NCI-H1436 (cell line): ENCODE measurements at places on chromosomes 3 and 15.

DNA sequence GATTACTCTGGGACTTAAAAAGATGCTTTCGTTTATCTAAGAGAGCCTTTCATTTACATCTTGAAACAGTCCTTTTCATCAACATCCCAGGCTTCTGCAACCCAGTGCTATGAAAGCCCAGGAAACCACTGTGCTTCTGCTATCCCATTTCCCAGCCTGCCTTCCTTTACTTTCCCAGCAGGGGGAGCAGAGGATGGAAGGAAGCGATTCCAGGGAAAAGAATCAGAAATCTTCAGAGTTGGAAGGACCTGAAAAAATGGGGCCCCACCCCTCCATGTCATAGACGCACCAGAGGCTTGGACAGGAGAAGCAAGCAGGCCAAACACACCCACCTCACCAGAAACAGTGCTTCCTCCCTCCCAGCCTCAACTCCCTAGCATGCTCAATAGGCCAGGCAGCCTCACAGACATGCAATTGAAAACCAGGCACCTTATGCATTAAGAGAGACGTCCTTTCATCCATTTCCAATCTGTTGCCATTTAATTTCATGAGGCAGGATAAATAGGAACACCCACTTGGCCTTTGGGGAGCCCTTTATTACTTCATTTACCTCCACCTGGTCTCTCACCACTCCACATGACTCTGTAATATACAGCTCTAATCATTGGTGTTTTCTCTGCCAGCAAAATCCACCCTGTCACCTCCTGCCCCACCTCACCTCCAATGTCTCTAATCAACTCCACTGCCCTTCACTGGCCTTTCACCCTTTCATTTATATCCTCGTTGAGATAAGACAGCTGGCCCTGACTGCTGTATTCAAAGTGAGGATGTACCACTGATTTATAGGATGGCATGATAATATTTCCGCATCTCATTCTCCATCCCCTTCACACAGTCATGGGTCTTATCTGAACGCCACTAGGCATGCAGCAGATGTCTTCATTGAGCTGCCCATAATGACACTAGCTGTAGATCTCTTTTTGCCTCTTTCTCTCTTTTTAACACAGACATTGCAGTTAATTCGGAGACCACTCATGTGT is 583.9 kb downstream of the NTRK3 start:
- no peak for DNase-seq

- no peak for DNase-seq
Observed at GRCh38 chr3:177224414-177224813, 27.1 kb upstream of the TBL1XR1 start.

DNA sequence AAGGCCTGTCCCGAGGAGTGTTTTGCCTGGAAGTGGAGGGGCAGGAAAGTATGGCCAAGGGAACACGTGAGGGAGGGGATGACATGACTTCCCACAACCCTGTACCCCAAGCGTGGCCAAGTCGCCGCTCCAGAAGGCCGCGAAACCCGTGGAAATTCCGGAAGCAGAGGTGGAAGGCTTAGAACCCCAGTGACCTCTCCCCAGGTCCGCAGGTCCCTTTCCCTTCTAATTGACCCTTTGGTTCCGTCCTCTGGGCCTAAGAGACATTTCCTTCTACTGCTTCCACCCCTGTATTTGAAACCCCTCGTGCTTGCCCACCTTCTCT is 548 bp upstream of the BTBD1 start:
- DNase-seq, result no peak

- DNase-seq, result no peak
Observed at GRCh38 chr3:153343988-153344782, 182.2 kb downstream of the RAP2B start.

DNA sequence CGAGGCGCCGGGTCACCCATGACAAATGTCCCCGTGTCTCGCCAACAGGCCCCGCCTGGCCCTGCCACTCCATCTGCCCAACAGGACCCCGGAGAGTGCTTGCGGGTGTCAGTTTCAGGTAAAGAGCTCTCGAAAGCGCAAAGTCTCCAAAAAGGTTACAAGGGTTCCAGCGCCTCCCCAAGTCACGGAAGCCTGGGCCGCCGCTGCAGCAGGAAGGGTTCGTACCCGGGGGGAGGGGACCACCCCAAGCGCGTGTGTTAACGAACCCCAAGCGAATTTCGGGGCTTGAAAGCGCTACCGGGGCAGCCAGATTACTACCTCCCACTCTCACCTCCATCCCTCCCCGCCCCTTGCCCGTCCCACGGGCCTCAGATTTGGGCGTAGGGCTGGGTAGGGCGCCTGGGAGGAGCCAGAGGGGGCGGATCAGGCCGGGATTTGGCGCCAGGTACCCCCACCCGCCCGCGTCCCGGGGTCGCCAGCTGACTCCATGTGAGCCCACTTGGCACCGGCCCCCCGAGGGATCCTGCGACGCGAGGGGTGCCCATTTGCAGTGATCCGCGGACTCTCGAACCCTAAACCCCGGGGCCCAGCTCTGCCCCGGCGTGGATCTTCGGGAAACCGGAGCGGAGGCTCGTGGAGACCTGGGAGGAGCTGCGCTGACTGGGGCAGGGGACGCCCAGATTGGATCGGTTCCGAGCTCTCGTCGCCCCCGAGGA is 85.9 kb downstream of the NR2F2 start:
- no peak for DNase-seq

DNA sequence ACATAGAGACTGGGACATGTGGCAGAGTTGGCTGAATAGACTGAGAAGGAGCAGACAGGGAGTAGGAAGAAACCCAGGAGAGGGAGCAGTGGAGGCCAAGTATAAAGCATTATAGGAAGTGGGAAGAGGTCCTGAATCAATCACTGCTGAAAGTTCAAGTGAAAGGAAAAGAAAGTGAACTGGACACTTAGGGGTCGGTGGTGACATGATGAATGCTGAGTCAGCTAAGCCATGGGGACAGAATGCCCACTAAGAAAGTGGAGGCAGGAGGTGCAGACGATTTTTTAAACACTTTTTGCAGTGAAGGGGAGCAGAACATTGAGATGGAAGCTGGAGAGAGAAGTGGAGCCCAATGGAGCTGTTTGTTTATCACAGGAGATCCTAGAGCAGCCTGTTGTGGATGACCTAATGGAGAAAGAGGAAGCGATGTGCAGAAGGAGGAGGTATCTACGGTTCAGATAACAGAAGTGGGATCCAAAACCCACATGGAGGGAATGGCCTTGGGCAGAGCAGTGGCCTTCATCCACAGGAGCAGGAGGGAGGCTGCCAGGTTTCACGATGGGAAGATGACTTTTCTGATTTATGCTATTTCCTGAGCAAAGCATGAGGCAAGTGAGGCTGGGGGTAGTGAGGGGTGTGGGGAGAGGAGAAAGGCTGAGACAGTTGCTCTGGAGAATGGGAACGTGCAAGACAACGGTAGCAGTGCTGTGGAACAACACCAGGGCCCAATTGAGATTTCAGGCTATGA is 208.2 kb downstream of the RPLP1 start:
- DNase-seq, result no peak

- no peak for DNase-seq
Observed at GRCh38 chr3:177307391-177307790, 110.1 kb upstream of the TBL1XR1 start.

DNA sequence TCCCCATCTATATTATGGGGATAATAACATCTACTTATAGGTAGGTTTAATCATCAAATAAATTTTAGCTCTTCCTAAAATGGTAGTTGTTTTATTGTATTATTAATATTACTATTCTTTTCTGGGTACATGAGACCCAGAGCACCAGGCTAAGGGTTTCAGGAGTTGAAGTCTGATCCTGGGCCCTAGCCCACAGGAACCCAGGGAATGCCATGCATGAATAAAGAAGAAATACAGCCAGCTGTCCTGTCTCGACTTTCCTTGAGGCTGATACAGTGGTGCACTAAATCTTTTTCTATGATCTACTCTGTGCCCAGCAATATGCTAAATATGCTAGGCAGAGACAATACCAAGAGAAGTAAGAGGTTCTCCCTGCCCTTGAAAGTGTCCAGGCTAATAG is 72.1 kb upstream of the ATP2C1 start:
- no peak for DNase-seq

- DNase-seq, result no peak
Observed at GRCh38 chr15:40437752-40438687, 2.7 kb upstream of the BAHD1 start.

GRCh38 chr3:29665688-29666087 is 384.8 kb downstream of the RBMS3 start:
- DNase-seq, result no peak

DNA sequence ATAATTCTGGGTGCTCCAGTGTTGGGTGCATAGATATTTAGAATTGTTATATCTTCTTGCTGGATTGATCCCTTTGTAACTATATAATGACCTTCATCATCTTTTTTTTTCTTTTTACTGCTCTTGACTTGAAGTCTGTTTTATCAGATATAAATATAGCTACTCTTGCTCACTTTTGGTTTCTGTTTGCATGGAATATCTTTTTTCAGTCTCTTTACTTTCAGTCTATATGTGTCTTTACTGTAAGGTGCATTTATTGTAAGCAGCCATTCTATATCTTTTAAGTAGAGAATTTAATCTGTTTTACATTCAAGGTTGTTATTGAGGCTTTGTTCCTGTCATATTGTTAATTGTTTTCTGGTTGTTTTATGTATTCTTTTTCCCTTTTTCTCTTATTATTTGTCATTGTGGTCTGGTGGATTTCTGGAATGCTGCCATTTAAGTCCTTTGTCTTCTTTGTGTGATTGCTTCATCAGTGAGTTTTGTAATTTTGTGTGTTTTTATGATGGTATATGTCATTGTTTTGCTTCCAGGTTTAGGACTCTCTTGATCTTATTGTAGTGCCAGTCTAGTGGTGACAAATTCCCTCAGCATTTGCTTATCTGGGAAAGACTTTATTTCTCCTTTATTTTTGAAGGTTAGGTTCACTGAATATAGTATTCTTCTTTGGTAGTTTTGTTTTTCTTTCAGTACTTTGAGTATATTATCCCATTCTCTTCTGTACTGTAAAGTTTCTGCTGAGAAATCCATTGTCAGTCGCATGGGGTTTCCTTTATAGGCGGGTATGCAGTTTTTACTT is 8.3 kb upstream of the PRR23C start:
- DNase-seq, result no peak

DNA sequence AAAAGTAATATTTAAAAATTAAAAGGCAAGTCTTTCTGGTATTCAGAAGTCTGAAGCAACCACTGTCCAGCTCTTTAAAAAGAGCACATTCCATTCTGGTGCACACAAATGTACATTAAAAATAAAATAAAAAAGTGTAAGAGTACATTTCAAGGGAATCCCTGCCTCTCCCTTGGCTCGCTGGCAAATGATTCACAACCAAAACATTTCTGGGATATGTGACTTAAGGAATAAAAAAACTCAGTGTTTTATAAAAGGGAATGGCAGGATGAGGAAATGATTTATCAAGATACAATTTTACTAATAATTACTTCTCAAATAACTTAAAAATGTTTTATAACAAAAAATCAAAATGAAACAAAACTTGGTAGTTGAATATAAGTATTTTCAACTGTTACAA is 23.8 kb upstream of the ANXA2 start:
- DNase-seq, result no peak

- no peak for DNase-seq
Observed at GRCh38 chr3:100042166-100042981, 71.9 kb downstream of the FILIP1L start.

GRCh38 chr3:154135511-154136173 is 14.5 kb downstream of the ARHGEF26 start:
- DNase-seq, result no peak

- no peak for DNase-seq
Observed at GRCh38 chr3:56918111-56918568, 116.4 kb upstream of the ARHGEF3 start.

DNA sequence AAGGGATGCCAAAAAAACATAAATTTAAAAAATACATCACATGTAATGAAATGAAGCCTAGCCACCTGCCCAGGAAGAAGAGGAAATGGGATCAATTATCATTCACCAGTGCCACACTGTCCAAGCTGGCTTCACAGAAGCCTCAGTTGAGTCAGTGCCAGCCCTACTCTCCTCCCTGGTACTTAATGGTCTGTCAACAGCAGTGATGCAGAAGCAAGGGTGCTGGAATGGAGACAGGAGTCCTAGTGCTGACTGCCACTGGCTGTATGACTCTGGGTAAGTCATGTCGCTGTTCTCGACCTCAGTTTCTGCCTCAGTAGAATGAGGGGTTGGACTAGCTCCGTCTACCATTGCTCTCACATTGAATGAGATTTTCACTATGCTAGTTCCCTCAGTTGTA is 78.5 kb upstream of the LARS2 start:
- no peak for DNase-seq

GRCh38 chr3:129618186-129618820 is 11.8 kb upstream of the PLXND1 start:
- DNase-seq, result no peak

- no peak for DNase-seq
Observed at GRCh38 chr15:43511012-43511885, 6.2 kb upstream of the MAP1A start.

DNA sequence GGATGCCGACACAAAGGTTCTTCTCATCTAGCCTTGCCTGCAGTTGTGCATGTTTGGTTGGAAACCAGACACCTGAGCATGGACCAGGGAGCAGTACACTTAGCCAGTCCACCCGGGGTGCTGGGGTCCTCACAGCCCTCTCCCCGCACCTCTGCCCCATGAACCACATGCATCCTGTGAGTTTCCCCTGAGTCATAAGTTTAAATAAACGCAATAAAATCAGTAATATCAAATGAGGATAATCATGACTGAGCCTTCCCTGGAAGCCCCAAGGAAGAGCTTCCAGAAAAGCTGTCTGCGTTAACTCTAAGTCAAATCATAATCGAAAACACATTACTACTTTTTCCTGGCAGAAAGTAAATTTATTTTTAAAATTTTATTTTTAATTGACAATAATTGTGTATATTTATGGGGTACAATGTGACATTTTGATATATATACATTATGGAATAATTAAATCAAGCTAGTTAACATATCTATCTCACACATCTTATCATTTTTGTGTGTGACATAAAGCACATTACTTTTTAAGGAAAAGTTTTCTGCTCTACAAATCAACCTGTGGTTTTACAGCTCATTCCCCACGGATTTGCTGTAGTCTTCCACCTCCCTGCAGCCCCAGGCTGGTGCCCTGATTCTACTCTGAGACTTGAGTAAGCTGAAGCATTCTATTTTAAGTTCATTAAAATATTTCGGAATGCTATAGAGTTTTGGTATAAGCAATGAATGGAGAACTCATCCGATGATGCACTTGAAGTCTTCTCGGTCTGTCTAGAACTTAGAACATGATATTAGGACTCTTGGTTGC is 166.0 kb upstream of the EIF1B start:
- DNase-seq, result no peak

DNA sequence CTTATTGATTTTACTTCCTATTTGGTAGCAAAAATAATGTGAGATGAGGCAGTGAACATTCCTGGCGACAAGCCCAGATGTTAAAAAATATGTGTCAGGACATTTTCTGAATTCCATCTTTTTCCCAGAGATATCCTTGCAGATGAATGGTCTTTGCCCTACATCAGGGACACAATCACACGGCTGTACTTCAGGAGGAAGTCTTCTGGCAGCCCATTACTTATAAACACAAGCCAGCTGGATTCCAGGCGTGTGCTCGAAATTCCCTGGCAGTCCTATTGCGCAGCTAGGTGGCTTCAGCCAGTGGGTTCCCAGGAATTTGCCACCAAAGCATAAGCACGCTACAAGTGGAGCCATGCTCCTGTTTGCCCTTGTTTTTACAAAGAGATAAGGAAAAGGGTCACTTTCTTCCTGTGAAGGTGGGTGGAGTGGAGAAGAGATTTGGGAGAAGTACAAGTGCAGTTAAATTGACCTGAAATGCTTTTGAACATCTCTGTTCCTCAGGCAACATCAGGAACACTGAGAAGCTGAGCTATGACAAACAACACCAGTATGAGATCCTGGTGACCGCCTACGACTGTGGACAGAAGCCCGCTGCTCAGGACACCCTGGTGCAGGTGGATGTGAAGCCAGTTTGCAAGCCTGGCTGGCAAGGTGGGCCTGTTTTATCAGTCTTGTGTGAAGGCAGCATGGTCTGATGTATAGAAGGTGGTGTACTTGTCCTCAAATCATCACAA is 257.1 kb upstream of the TRIM42 start:
- DNase-seq, result no peak
